ENCODE measurements at places on chromosomes 13 and 19.

DNA sequence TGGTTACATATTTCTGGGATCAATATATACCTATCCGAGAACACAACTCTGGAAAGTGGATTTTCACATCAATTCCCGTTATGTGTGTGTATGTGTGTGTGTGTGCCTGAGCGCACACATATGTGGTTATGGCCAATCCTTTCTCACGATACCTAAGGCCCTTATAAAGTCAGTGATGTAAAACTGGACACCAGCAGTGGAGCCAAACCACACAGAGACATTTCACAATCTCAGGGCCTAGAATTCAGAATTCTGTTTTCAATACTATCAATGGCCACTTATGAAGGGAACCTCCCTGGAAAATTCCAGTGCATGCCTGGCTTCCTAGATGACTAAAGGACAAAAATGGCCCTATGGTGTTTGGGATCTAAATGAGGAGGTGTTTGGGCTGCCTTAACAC is 187.3 kb upstream of the UBL3 start:
- no peak for DNase-seq

- DNase-seq = no peak
These were observed 17.1 kb downstream of the CHERP start for GRCh38 chr19:16524991-16525734.

GRCh38 chr13:85031771-85032170 is 767.4 kb downstream of the SLITRK6 start:
- DNase-seq = no peak

- DNase-seq = no peak
These were observed 3.7 kb downstream of the NFKBID start for GRCh38 chr19:35896643-35897040.

GRCh38 chr13:50244355-50244712 is 229.1 kb downstream of the KCNRG start:
- DNase-seq = no peak

- no peak for DNase-seq
These were observed 130.9 kb downstream of the DIAPH3 start for GRCh38 chr13:60032851-60033250.

DNA sequence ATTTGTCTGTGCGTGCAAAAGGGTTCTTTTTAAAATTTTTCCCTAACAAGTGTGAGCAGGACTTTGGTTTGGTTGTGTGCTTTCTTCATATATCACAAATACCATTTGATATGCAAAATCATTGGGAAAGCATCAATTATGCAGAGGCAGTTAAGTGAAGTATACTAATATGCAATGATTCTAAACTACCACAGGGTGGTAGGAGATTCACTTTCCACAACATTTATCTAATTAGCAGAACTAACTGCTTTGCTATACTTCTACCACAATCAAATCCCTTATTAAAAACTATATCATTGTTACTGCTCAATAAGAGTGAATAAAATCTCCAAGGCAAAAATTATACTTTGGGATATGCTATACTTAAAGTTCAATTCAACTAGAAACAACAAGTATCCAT is 2738.9 kb upstream of the PCDH20 start:
- DNase-seq = no peak

DNA sequence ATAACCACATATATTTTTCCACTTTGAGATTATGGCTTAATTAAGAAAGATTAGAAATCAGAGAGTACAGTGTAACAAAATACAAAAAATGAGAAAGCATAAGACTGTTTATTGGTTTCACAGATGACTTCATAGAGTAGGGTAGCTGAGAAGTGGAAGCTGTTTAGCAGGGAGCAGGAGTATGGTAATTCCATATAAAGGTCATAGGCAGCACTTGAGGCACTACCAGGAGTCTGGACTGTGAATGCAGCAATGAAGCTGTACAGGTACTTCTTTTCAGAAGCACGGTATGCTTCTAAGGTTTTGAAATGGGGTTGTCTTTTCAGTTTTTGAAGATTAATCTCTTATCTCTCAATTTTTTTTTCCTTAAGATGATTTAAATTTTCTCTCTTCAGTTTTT is 69.2 kb downstream of the MICU2 start:
- no peak for DNase-seq

- no peak for DNase-seq
These were observed 13.6 kb upstream of the USP29 start for GRCh38 chr19:57105976-57106721.

DNA sequence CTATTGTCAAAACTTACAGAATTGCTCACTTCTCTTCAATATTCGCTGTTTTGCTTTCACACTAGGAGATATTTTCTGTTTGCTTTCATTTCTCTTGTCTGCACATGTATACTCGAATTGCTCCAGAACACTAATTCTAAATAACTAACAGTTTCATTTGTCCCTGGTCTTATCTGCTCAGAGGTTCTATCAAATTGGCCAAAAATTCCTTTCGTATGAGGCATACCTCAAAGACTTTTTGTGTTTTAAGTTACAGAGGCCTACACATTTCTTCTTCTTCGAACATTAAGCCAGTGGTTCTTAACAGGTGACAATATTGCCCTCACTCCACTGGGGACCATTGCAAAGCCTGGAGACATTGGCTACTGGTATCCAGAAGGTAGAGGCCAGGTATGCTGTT is 1314.6 kb downstream of the EFNB2 start:
- DNase-seq = no peak

GRCh38 chr13:23852351-23852750 is 36.8 kb downstream of the MIPEP start:
- DNase-seq = no peak

DNA sequence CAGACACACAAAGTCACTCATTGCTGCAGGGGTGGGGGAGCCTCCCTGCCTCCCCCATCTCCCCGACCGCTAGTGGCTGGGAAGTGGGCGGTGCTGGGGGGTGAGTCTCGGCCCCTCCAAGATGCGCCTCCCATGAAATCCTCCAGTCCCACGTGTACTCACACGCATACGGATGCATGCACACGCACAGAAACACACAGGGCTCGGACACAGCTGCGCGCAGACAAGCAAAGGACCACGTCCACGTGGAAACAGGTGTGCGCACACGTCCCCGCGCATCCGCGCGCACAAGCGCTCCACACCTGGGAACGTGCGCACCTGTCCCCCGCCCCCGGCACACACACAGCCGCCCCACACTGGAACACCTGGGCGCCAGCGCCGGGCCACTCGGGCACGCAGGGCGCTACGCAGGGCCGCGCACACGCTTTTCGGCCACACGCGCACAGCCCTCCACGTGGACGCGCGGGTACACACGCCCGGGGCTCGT is 687 bp downstream of the MATK start:
- no peak for DNase-seq

GRCh38 chr13:95354680-95355487 is 53.6 kb upstream of the ABCC4 start:
- DNase-seq = no peak

DNA sequence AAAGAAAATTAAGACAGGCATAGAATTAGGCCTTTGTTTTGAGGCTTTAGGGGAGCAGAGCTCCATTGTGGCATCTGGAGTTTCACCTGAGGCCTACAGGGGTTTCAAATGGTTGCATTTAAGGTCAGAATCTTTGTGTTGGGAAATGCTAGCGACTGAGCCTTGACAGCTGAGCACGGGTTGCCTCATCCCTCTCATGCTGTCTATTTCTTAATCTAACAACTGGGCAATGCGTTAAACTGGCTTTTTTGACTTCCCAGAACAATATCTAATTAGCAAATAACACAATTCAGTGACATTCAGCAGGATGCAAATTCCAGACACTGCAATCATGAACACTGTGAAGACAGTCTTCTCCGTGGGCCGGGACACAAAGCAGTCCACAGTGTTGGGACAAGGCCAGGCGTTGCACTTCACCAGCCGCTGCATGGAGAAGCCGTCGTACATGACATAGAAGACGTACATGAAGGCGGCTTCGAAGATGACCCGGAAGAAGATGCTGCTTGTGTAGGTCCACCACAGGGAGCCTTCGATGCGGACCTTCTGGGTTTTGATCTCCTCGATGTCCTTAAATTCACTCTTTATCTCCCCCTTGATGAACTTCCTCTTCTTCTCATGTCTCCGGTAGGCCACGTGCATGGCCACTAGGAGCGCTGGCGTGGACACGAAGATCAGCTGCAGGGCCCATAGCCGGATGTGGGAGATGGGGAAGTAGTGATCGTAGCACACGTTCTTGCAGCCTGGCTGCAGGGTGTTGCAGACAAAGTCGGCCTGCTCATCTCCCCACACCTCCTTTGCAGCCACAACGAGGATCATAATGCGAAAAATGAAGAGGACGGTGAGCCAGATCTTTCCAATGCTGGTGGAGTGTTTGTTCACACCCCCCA is 3.8 kb downstream of the GJB2 start:
- no peak for DNase-seq

Measured in left forelimb (tissue), 1 donor.